Skeletal muscle cell (primary cell): ENCODE measurements at places on chromosomes 13 and 19.

DNA sequence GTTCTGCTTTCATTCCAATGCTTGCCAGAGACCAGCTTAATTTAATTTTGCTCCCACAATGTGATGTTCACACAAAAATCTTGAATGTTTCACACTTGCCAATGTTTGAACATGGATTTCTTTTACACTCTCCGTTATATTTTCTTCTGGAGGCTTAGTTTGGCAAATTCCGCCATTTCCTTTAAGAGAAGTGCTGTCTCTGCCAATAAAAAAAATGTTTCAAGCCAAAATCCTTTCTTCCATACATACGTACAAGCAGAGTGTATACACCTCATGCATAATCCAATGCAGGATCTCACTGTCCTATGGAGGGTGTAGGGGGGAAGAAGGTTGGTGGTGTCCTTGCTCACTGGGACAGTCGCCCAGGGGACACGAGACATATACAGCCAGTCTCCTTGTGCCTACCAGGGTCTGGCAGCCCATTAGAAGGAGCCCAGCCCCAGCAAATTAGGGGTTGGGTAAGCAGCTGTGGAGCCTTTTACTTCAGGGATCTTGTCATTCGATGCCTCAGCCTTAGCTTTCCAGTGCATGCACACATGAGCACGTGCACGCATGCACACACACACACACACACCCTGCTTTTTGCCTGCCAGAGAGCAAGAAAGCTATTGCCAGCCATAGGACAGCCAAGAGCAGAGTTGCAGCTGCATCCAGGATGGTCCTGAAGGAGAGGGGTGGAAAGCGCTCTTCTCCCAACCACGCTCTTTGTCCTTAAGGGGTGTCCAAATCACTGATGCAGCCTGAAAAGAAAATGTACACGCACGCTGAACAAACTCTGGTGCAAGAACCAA is 208.3 kb downstream of the FOXO1 start:
- no peak for DNase-seq

DNA sequence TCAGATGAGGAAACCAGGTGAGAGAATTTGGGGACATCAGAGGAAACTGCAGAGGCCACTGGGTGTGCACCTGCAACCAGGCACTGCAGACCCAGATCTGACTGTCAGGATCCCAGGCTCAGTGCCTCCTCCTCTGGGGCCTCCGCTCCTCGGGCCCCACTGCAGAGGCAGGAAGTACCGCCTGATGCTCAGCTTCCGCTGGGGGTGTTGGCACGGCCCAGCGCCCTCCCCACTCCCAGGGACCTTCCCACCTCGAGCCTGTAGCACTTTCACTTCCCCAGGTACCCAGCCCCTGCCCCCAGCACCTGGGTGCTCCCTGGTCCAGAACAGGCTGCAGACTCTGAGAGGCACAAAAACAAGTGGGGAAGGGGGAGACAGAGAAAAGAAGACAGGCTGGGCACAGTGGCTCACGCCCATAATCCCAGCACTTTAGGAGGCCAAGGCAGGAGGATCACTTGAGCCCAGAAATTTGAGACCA is 1.4 kb upstream of the CD37 start:
- DNase-seq, result no peak

DNA sequence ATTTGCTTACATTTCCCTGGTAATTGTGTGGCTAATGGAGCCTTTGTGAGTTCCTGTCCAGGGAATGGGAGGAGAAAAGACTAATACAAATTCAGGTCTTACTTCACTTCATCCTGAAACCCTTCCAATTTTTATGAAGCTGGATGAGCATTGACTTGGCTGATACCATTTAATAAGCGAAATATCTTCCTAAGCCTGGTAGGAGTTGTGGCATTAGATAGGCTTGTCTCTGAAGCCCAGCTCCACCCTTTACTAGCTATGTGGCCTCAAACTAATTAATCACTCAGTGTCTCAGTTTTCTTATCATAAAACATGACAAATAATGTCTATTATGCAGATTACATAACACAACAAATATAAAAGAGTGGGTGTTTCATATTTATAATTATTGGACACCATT is 106.3 kb downstream of the FGF9 start:
- no peak for DNase-seq

GRCh38 chr13:102311901-102312300 is 89.9 kb downstream of the FGF14 start:
- DNase-seq, result no peak

DNA sequence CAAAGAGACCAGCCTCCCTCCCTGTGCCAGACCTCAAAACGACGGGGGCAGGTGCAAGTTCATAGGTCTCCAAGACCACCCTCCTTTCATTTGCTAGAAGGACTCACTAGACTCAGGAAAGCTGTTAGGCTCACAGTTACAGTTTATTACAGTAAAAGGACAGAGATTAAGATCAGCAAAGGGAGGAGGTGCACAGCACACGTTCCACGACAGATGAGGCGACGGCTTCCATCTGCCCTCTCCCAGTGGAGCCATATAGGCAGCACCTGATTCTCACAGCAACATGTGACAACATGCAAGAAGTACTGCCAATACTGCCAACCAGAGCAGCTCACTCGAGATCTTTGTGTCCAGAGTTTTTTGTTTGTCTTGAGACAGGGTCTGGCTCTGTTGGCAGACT is 9.4 kb upstream of the CEACAM19 start:
- no peak for DNase-seq

DNA sequence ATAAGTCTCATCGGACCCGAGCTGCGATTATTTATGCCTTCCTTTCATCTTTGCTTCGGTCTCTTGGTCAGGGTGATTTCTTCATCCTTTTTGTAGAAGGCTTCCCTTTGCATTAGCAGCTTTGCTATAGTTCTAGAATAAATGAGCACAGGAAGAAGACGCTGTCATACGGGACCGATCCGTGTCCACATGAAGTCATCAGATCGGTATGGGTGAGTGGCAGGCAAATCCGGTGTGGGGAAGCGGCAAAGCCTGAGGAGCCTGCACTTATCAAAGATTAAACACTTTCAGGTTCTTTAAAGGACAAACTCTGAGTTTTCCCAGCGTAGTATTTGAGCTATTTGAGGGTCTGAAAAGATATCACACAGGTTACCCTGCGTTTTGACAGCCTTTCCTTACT is 119.3 kb downstream of the IRS2 start:
- no peak for DNase-seq

DNA sequence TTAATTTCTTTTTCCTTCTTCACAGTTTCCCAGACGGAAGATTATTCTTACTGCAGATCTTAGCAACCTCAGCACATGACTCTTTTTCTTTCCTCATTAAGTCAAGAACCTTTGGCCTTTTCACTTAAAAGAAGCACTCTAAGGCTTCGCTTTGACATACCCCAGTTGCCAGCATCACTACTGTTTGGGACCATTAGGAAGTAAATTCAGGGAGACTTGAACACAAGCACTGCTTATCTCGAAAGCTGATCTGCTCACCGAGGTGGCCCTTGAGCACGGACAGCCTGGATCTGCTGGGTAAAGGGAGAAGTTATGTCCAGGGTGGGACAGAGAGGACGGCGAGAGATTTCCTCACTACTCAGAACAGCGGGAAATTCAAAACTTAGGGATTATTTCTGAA is 151.4 kb upstream of the RNF113B start:
- no peak for DNase-seq

DNA sequence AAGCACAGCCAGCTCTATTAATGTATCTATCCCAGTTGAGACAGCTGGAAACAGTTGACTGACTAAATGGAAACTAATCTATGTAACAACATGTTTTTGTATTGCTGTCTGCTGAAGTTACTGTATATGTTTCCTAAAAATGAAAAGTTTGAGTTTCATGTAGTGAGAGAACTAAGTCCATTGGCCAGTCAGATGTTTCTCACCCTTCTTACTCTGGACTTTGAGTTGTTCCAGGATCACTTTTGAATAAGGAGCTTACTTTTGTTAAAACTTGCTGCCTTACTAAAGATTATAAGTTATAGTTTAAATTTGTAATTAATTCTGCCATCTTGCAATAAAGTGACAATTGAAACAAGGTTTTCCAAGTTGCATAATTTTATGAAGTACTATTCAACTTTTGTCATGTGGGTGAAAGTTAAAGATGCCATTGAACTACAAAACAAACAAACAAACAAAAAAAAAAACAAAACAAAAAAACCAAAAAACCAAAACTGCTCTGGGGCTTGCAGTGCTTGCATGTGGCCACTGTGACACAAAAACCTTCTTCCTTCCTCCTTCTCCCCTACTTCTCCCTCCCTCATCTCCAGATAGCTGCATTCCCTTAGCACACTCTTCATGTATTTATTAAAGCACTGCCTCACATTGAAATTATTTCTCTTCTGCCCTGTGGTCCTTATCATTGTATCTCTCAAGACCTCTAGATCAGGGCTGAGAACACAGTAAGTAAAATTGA is 15.3 kb downstream of the WDFY2 start:
- no peak for DNase-seq

GRCh38 chr13:105365831-105366230 is 1169.6 kb downstream of the EFNB2 start:
- no peak for DNase-seq

DNA sequence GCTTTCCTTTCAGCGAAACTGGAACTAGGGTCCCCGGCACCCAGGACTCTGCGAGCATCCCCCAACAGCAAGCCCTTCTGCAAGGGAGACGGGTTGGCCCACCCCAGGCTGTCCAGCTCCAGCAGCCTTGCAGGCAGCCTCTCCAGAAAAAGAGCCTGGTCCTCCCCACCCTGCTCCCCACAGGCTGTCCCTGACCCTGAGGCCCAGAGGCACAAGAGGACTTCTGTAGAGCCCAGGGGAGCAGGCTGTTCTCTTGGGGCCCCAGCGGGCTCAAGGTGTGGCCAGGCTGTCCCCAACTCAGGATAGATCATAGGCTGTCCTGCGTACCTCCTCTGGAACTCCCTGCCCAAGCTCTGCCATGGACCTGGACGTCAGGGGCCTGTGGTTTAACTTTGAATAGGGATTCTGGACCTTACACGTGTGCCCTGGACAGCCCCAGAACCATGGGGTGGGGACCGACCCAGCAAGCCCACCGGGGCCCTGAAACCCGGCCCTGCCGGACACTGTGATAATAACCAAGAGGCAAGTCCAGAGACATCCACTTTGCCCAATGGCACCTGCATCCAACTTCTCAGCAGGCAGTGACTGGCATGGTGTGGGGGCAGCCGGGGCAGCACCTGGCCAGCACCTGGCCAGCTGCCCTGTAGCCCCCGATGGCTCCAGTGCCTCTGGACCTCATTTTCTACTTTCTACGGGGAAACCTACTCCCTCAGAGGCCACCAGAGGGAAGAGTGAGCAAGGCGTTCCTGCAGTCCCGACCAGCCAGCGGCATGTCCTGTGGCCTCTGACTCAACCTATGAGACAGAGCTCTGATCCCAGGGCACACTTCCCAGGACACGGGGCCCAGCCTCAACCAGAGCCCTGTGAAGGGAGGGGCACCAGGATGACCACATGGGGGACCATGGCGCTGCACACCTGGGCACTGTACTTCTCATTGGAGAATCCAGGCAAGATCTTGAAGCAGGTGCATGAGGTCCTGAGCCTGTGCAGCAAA is 50.9 kb upstream of the TPM4 start:
- DNase-seq, result no peak

DNA sequence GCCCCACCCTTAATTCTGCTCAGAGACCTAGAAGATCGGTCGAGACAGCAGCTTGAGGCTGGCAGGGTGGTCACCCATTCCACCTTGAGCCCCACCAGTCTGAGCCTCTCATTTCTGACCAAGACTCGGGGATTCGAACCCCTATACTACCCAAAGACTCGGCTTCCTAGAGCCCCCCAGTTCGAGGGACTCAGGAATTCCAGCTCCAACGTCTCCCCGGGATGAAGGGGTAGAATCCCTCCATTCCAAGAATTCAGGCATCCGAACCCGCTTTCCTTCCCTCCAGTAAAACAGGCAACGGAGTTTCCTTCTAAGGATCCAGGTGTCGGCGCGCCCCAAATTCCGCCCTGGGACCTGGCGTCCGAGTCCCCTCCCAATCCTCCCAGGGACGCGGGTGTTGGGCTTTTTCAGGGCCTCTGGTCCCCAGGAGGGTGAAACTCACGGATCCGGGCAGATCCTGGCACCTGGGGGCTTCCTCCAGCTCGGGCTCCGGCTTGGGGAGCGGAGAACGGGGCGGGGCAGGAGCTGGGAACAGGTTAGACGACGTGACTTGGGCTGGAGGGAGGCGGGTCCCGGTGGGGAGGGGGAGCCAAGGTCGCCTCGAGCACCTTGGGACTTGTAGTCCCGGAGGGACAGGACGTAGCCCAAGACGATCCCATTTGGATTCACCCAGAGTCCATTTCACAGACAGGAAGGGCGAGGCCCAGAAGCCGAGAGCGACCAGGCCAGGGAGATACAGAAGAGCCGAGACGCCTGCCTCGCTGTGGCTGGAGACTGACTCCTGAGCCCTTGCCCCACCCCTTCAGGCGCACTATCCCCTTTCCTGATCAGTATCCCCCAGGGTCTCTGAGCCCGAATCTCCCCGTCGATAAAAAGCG is at the start of gene PPP1R13L:
Gene PPP1R13L (minus strand): TSS at position 513 of the 878 bp plus-strand sequence. CDS start 6,751 bp downstream, outside the sequence.
- DNase-seq, result no peak

DNA sequence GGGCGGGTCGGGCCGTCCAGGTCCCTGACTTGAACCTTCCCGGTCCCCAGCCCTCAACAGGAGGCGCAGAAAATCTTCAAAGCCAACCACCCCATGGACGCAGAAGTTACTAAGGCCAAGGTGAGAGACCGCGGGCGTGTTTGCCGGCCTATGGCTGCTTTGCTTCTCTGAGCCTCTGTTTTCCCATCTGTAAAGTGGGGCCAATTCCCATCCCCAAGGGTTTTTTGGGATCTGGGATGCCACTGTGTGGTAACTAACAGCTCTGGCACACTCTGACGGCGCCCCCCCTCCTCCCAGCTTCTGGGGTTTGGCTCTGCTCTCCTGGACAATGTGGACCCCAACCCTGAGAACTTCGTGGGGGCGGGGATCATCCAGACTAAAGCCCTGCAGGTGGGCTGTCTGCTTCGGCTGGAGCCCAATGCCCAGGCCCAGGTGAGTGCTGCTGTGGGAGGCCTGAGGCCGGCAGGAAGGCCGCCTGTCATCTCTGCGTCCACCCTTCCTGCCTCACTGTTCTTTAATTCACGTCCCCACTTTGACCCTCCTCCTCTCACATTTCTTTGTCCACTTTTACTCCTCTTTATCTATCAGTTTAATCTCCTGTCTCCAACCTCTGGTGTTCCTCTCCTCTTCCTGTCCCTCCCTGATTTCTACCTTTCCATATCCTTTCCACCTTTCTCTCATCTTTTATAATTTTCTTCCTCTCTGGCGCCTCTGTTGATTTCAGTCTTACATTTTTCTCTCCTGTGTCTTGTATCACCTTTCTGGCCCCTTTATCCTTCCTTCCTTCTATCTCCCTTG is 7.1 kb downstream of the FUZ start:
- DNase-seq, result no peak

DNA sequence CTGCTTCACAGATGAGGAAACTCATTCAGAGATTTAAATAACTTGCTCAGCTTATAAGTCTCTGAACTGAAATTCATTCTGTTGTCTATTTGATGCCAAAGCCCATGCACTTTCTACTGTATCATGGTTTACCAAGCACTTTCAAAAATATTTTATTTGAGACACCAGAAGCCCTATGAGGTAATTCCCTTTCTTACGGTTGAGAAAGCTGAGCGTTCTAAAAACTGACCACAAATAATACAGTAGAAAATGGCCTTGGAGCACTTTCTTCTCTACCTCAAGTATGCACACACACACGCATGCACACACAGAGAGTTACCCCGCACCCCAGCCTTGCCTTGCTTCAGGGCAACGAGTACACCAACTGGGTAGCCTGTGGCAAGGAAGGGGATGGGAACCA is 228.5 kb downstream of the RFC3 start:
- no peak for DNase-seq

- no peak for DNase-seq
Observed at GRCh38 chr19:51903192-51903591, 1.6 kb downstream of the ZNF649 start.
